ENCODE measurements at places on chromosomes 11 and 22.

GRCh38 chr11:1450949-1451710 lies 35.4 kb downstream of the MOB2 start:
- DNase-seq = no peak

- no peak for DNase-seq
Measured at GRCh38 chr22:33735978-33736377, 184.3 kb downstream of the LARGE1 start.

DNA sequence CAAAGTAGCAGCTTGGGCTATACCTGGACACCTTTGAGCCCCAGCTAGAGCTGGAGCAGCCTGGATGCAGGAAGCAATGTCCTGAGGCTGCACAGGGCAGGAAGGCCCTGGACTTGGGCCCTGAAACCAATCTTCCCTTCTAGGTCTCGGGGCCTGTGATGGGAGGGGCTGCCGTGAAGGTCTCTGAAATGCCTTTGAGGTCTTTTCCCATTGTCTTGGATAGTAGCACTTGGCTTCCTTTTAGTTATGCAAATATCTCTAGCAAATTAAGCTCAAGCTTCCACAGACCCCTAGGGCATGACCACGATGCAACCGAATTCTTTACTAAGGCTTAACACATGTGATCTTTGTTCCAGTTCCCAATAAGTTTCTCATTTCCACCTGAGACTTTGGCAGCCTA lies 40.0 kb downstream of the LINC01488 start:
- DNase-seq = no peak

- DNase-seq = no peak
Measured at GRCh38 chr11:95556342-95557163, 233.0 kb downstream of the FAM76B start.

DNA sequence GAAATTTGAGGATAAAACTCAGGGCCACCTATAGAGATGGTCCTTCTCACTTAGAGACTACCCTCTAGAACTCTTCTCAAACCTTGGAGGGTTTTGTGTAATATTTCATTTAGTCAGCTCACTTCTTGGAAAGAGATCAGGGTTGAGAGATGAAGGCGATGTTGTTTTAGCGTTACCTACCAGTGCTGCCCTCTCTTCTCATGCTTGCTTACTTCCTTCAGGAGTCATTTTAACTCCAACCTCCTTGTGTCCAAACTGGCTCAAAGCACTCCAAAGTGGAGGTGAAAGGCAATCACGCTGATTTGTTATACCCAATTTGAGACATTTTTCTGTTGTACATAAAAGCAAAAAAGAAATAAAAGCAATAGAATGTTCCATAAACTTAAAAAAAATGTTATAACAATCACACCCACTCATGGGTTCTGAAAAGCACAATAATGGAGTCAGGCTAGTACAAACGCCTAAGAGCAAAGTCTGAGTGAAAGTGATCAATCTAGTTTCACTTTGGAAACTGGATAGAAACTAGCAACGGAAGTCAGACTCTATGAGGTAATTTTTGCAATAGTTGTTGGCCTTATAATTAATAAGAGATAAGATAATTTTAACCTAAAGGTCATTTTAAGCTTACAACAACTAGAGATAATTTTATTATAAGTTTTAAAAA lies 117.1 kb downstream of the MRTFA start:
- no peak for DNase-seq

DNA sequence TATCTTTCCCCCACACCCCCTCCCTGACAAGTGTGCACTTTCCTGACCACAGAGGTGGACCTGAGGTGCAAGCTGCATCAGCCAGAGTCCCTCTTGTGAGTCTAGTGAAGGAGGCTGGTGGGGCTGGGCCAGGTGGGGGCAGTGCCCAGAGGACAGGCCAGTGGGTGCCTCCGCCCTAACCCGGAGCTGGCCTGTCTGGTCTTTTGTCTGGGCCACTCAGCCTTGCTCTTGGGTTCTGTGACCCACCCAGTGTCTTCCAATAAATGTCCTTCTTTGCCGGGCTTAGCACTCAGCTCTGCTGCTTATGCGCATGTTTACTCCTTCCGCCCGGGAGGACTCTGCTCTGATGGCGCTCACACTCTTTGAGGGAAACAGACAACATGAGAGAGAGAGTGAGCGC lies 526.2 kb downstream of the TBC1D22A start:
- no peak for DNase-seq

GRCh38 chr11:63609536-63609935 lies 4.7 kb downstream of the PLAAT3 start:
- DNase-seq = no peak

- DNase-seq = no peak
Measured at GRCh38 chr11:74282914-74283371, 28.5 kb downstream of the P4HA3 start.

GRCh38 chr22:33699176-33699575 lies 221.1 kb downstream of the LARGE1 start:
- no peak for DNase-seq

GRCh38 chr11:29612423-29612822 lies 404.4 kb downstream of the KCNA4 start:
- no peak for DNase-seq

DNA sequence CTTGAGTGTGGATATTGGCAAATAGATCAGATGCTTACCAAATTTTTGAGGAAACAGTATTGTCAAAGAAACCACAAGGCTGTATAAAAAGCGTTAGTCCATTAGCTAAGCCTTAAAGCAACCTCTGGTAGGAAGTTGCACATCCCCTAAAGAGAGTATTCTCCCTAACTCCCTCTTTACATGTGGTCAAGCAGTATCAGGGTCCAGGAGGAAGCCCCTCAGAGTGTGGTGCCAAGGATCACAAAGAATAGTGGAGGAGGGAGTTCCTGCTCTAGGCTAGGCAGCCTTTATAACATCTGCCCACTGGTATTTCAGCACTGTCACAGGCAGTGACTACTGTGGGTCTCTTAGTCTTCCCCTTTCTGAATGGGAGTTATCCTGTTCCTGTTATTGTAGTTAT lies 18.8 kb upstream of the AMPD3 start:
- no peak for DNase-seq

DNA sequence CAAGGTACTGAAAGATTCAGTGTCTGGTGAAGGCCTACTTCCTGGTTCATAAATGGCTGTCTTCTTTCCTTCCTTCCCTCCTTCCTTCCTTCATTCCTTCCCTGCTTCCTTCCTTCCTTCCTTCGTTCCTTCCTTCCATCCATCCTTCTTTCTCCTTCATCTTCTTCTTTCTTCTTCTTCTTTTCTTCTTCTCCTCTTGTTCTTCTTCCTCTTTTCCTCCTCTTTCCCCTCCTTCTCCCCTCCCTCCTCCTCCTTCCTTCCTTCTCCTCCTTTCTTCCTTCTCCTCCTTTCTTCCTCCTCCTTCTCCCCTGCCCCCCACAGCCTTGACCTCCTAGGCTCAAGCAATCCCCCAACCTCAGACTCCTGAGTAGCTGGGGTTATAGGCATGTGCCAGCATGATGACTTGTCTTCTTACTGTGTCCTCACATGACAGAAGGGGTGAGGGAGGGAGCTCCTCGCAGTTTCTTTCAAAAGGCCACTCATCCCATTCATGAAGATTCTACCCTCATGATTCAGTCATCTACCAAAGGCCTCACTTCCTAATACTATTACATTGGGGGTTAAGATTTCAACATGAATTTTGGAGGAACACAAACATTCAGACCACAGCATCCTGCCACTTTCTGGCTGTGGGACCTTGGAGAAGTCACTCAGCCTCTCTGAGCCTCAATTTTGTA lies 22.6 kb upstream of the CCDC134 start:
- DNase-seq = no peak

GRCh38 chr22:23774922-23775436 lies 2.3 kb downstream of the MMP11 start:
- DNase-seq = no peak

DNA sequence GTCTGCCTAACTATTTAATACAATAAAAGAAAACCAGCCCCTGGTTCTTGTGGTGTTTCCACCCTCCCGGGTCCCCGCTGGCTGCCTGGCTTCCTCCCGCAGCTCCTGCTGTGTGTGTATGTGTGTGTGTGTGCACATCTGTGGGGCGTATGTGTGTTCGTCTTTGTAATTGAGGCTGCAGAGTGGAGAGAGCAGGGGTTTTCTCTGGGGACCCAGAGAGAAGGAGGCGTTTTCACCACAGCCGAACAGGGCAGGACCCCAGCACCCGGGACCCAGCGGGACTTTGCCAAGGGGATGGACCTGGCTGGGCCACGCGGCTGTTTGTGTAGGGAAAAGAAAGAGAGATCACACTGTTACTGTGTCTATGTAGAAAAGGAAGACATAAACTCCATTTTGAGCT lies 42.7 kb downstream of the IGLL1 start:
- no peak for DNase-seq

DNA sequence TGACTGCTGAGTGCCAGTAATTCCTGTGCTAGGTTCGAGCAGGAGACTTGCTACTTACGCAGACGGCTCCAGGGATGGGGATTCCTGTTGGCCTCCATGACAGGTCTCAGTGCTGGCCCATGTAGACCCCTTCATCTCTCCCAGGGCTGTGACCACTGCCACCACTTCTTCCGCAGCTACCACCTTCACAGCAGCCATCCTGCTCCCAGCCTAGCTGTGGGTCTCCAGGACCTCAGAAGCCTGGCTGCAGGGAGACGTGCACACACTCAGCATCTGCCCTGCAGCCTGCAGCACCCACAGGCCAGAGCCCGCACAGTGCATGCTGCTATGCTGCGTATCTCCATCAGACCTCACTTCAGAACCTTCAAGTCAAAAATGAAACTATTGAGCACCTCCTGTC lies 1503.9 kb downstream of the BRD1 start:
- DNase-seq = no peak

GRCh38 chr11:5366856-5367255 lies 15.5 kb downstream of the OR51B6 start:
- no peak for DNase-seq

DNA sequence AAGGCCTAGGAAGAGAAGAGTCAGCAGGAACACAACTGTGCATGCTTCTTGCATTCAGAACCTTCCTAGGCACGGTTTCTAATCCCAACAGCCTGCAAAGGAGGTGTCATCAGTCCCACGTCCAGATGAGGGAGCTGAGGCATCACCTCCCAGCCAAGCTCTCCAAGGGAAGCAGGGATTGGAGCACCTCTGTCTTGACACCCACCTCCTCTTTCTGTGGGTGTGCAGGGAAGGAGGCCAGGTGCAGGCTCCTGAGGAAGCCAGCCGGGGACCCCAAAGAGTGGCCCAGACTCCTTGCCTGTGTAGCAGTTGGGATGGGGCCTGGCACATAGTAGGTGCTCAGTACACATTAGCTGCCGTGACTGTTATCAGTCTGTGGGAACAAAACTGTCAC lies 2.0 kb downstream of the PNPLA5 start:
- no peak for DNase-seq

GRCh38 chr22:44192816-44193534 lies 12.2 kb downstream of the PARVG start:
- DNase-seq = no peak

- no peak for DNase-seq
Measured at GRCh38 chr11:75802021-75802912, 12.7 kb upstream of the UVRAG start.

GRCh38 chr11:90775567-90776165 lies 552.8 kb upstream of the CHORDC1 start:
- no peak for DNase-seq

DNA sequence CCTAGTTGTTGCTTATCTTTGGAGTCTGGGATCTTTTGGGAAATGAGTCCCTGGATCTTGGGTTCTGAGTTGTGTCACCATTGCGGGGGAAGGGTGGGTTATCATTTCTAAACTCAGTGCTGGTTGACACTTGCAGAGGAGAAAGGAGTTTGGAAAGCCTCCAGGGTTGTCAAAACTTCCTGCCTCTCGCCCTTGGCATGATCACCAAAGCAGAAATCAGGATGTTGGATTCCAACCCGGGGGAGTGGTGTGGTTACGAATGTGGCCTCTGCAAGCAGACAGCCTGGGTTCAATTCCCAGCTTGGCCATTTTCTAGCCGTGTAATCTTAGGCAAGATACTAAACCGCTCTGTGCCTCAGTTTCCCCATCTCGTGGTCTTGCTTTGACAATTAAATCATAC lies 24.3 kb downstream of the CD6 start:
- no peak for DNase-seq

DNA sequence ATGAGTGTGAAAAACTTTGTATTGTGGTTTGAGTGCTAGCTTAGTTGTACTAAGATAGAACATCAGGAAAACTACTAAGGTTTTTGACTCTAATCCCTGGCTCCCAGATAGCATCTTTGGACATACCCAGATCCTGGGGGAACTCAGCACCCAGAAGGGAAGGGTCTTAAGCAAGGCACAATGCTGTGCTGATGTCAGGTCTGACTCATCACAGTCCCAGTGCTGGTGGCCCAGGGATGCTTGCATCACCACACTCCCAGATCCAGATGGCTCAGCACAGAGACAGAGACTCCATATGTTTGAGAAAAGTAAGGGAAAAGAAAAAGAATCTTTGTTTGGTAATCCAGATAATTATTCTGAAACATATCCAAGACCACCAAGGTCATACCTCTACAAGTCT lies 18.3 kb upstream of the OR56A3 start:
- DNase-seq = no peak

DNA sequence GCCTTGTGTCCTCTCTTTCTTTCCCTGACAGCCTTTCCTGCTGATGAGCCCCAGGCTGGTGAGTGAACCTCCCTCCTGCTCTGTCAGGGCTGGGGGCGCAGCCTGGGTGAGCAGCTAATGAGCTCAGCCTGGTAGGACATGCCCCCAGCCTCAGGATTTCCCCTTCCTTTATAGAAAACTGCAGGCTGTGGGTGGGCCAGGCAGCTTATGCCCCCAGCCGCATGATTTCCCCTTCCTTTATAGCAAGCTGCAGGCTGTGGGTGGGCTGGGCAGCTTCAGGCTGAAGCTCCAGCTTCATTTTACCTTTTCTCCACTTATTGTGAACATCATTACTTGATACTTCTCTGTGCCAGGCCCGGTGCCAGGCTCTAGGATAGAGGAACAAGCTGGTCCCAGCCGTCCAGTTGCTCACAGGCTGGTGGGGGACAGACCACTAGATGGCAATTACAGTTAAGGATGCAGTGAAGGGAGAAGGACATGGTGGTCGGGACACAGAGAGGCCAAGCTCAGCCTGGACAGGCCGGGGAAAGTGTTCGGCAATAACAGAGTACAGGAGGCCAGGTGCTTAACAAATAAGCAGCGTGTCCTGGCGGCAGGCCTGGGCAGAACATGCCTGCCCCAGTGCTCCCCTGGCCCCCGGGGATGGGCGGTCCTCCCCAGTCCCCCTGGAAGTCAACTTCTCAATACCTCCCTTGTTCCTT lies 5.3 kb downstream of the LGALS12 start:
- DNase-seq = no peak

GRCh38 chr11:72676861-72677341 lies 2.7 kb upstream of the PDE2A start:
- DNase-seq = peak; percentile 63

- DNase-seq = no peak
Measured at GRCh38 chr22:26395926-26396325, 33.1 kb upstream of the ASPHD2 start.

GRCh38 chr11:1748636-1749394 lies 1.6 kb downstream of the IFITM10 start:
- DNase-seq = no peak

- DNase-seq = no peak
Measured at GRCh38 chr22:33842421-33843094, 77.7 kb downstream of the LARGE1 start.

DNA sequence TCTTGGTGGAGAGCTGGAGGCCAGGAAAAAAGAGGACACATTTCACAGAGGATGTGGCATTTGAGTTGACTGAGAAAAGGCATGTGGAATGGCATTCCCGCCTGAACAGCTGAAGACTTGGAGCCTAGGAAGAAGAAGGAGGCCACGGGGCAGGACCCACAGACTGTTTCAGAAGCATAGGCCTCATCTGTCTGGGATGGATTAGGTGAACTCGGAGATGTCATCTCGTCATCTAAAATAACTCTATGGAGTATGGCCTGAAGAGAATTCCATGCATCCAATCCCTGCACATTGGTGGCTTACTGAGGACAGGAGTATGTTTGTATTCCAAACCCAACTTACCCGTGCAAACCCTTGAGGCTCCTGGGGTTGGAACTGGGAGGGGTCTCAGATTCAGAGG lies 16.4 kb downstream of the SPATA19 start:
- DNase-seq = no peak

Data from stimulated activated CD8-positive, alpha-beta memory T cell treated with anti-CD3 and anti-CD28 coated beads, Interleukin-2, amount 100 ng/mL, for 48 hours (primary cell).